Mesendoderm (in vitro differentiated cells): ENCODE measurements at places on chromosomes 5 and 9.

- no peak for DNase-seq
These were observed 66.7 kb upstream of the PRDM9 start for GRCh38 chr5:23440703-23441102.

GRCh38 chr5:139014726-139015125 lies 139.6 kb upstream of the LRRTM2 start:
- no peak for DNase-seq

GRCh38 chr5:132024117-132024435 lies 12.6 kb upstream of the ACSL6 start:
- DNase-seq, result no peak

DNA sequence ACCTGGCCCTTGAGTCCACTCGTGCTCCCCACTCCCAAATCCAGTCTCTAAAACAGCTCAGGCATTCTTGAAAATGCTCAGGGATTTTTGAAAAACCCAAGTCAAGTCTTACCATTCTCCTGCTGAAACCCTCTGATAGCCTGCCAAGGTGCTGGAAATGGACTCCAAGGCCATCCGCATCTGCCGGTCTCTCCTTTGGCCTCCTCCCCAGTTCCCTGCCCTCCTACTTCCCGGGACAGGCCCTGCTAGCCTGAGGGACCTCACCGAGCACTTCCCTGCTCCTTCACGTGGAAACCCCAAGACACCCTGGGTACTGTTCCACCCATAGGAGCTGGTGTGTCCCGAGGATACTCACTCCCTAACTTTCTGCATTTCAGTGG lies 49.8 kb upstream of the GADD45G start:
- DNase-seq, result no peak

GRCh38 chr5:175706499-175706898 lies 48.6 kb downstream of the HRH2 start:
- no peak for DNase-seq

DNA sequence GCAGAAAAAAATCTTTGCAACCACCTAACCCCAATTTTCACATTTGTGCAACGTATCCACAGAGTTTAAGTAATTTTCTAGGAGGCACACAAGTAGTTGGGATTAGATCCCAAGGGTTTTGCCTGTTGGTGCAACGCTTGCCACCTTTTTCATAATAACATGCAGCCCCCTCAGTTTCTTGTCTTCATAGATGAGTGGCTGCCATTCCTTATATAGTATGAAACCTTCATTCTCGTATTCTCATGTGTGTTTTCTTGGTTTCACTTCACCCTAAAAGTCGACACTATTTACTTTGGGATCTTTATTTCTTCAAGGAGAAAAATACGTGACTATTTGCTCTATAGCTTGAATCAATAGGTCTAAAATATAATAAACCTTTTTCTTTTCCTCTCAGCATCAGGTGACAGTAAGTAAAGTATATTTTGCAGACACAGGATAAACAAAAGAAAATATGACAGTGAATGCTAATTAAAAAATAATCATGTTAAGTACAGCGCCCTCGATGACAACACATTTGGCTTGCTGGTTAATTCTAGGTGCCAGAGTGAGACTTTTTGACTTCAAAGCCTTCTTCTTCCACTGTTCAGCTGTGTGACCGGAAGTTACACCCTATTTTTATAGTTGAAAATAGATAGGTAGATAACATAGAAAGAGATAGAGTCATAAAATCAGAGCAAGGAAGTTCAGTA lies 342.8 kb upstream of the CCNG1 start:
- no peak for DNase-seq

- no peak for DNase-seq
These were observed 7.1 kb downstream of the DPP7 start for GRCh38 chr9:137107312-137107921.

DNA sequence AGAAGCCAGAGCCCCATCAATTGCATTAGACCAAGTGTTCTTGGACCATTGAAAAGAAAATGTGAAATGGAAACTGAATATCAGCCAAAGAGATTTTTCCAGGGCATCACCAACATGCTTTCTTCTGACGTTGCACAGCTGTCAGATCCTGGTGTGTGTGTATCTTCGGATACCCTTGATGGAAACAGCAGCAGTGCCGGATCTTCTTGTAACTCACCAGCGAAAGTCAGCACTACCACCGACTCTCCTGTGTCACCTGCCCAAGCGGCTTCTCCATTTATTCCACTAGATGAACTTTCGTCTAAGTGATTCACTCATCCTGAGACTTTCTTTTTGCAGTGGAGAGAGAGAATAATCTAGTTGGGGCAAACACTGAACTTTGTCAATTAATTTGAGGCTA lies 75.7 kb downstream of the PIP5K1B start:
- DNase-seq, result peak; percentile 14

DNA sequence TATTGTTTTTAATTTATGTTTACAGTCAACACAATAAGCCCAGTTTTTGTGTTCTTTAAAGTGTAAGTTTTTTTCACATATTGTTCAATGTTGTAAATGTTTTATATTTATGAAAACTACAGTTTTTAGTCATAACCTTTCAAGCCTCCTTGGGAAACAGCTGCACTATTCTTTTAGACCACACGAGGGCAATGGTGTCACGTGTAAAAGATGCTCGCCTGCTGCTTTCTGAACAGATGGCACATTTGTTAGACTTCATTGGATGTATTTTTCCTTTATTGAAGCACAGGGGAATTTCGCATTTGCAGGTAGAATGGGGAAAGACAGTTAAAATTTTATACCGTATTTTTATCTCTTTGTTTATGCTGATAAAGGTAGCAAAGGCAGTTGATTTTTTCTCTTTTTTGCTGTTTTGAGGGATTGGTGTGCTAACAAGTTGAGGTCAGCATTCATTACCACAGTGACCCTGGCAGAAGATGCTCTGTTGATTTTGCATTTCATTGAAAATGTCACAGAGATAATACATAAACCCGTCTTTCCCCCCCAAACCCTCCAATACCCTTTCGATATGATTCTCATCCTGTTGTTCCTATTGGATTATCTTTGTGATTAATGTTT lies 59.0 kb downstream of the MAT2B start:
- DNase-seq, result peak; percentile 52

DNA sequence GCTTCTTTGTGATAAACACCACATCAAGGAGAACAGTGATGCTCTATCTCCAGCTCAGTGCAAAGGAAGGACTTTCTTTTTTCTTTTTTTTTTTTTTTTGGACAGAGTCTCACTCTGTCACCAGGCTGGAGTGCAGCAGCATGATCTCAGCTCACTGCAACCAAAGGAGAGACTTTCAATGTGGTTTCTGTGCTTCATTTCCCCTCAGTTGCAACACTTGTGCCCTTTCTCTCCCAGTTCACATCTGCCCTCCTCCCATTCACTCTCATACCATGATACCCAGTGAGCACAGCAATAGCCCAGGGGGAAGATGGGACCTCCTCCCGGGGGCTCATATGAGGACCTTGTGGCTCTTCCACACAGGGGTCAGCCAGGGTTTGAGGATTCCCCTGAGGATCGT lies 110.0 kb downstream of the MTRR start:
- no peak for DNase-seq

DNA sequence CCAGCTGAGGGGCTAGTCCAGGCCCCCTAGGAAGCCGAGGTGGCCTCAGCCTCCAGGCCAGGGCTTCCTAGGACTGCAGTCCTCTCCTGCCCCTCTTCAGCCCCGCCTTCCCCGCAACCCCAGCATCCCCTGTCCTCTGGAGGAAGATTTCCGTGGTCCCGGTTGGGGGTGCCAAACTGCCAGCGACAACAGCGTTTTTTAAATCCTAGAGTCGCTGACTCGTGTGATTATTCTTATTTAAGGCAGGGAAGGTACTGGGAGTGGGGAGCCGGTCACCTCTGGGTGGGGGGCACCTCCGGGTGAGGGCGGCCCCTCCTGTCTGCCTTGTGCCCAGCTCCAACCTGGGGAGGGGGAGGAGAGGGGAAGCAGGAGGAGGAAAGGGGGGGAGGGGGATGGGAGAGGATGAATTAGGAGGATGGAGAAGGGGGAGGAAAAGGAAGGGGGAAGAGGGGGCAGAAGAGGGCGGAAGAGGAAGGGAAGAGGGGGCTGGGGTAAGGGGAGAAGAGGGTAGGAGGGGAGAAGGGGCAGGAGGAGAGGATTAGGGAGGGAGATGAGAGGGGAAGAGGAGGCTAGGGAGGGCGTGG lies 173.1 kb upstream of the IER5L start:
- DNase-seq, result peak; percentile 88

DNA sequence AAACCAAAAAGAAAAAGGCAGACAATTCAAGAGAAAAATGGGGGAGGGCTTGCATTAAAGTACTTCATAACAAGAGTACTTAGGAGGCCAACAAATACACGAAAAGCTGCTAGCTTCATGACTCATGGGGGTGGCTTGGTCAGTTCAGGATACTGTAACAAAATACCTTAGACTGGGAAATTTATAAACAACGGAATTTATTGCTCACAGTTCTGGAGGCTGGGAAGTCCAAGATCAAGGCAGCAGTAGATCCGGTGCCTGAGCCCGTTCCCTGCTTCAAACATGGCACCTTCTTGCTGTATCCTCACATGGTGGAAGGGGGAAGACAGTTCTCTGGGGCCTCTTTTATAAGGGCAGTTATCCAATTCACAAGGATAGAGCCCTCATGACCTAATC lies 111.4 kb downstream of the C9orf50 start:
- DNase-seq, result no peak

DNA sequence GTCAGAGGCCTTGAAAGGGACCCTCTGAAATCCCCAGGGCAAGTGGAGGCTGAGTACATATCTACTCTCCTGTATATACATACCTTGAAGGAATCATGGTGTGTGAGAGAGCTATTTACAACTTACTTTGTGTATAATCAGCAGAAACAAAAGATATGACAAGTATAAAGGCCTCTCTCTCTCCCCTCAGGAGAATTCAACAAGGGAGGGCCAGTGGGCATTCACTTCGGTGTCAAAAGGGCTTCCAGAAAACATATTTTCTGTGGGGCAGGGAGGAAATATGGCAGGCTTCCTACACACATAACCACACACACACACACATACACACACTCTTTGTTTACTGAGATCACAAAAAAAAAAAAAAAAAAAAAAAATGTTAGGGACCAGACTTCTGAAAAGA lies 181.7 kb downstream of the BNC2 start:
- peak; percentile 18 for DNase-seq

DNA sequence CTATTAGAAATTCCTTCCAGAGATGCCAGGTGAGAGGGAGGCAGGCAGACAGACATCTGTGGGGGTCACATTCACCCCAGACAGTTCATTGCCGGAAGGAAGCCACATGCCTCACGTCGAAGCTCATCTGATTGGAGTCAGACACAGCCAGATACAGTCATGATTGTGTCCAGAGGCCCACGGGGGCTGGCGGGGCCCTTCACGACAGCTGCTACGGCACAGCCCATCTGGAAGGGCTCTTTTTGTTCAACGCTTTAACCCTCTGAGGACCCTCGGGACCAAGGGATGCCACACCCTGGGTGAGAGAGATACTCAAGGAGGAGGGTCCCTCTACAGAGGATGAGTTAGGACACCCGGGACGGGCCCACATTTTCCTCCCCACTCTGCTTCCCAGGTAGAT lies 31.9 kb upstream of the GABRP start:
- no peak for DNase-seq

DNA sequence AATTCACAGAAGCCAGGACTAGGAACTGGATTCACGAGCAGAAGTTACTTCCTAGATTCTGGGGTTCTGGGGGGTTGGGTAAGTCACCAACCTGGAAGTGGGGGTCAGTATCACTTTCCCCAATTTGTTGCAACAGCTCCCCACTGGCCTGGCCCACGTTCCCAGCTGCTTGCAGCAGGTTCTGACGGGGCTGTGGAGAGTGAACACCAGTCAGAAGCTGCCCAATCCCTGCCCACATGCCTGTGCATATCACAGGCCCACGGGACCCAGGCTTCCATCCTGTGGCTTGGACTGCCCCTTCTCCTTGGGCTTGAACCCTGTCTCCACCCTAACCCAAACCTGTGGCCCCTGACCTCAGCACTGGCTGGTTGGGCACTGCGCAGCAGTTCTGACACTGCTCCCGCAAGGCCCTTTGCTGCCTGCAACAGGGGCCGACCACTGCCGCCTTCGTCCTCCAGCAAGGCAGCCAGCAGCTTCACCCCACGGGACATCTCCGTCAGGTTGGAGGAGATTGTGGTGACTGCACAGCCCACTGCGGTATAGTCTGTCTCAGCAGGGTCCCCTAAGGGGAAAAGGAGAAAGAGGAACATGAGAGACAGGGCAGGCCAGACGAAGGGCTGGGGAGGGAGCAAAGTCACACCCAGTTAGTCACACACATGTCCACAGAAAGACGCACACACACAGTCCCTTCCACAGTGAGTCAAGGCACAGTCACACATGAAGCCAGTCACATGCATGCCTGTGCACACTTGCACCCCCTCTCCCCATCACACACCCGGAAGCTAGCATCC lies 13.1 kb downstream of the TLN1 start:
- DNase-seq, result no peak

DNA sequence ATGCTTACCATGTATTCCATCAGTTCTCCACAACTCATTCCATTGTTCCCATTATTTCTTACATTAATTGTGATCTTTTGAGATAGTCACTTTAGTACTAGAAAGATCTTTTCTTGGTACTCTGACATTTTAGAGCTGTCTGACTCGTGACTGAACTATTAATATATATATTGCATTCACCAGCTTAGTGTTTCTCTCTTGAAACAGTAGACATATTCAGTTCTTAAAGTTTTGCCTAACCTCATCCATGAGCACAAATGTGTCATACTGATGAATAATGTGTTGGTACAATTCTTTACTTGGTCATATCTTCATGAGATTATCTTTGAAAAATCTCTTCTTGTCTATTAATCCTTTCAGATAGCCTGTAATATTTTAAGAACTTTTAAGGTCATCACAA lies 74.3 kb downstream of the NLN start:
- DNase-seq, result no peak

- DNase-seq, result no peak
These were observed 18.3 kb downstream of the CMBL start for GRCh38 chr5:10289353-10289752.

DNA sequence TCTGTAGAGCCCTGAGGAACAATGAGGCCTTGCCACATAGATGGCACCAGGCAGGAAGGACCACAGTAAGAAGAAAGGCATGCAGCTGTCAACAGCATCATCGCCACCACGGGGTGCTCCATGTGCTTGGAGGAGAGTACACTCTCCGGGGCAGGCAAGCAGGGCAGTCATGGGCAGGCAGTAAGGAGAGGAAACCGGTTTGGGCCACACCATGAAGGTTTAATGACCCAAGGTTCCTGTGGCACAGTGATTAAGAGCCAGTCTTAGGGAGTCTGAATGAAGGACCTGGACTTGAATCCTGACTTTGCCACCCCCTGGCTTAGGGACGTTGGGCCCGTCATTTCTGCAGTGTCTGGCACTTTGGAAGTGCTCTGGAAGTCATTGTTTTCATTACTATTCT lies 80.6 kb upstream of the ZBTB43 start:
- no peak for DNase-seq

- peak; percentile 38 for DNase-seq
These were observed 384.4 kb upstream of the PDE4D start for GRCh38 chr5:60277941-60278340.
